GM23338 (cell line): ENCODE measurements at places on chromosomes 2 and 18. TPM values are rescaled to one million over a fixed set of nuclear protein-coding genes. Genes with fewer than 3 reads are reported as not detected.

Gene UGT1A7
- polyA plus RNA-seq, result not detected in 2 replicates

Gene DES
- polyA plus RNA-seq, result 1.0 and 1.3 TPM in 2 replicates

DNA sequence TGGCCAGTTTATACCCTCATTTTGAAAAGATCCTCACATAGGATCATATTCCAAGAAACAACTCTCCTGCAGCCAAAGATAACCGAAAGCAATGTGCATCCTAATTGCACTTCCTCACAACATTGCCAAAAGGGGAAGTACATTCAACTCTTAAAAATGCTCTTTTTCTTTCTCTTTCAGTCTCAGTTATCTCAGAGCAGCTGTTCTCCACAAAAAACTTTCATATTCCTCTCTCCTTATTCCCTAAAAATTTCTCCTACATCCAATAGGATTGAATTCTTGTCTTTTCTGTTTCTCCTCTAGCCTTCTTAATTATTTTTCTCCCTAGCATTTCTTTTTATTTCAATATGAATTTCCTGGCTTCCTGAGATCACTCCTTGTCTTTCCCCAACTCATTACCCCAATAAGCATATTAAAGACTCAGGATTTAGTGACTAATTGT, 7.4 kb upstream of the VRK2 start:
- no peaks in the 10 kb centered on the region for H3K36me3 ChIP-seq
- no peak overlapping the region for H3K27ac ChIP-seq
- no peaks in the 10 kb centered on the region for H3K27me3 ChIP-seq
- no peak overlapping the region for H3K4me3 ChIP-seq
- no peak for DNase-seq
- 0 out of 2 replicates have a peak, but pooled peaks cover 14% of the 10 kb centered on the region for H3K4me1 ChIP-seq

DNA sequence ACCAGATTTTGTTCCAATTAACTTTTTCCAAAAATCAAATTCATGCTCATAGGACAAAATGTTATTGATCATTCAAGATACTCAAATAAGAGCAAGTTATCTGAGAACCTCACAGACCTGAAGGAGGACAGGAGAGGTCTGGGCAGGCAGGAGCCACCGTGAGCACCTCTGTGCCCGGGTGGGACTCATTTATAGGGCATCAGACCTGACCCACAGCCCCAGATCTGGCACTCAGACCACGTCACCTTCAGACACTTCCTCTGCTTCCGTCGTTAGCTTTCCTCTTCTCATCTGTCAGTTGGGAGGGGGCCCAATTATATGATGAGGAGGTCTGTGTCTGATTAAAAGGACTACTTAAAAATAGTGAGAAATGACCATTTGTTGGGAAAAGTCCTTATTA, 169.4 kb downstream of the EIPR1 start:
- H3K4me1 ChIP-seq, result no peaks in the 10 kb centered on the region
- H3K27me3 ChIP-seq, result no peaks in the 10 kb centered on the region
- H3K36me3 ChIP-seq, result no peaks in the 10 kb centered on the region
- no peak for DNase-seq
- H3K27ac ChIP-seq, result no peak overlapping the region
- no peak overlapping the region for H3K4me3 ChIP-seq

GRCh38 chr18:54222922-54223567, 1.4 kb downstream of the MBD2 start:
- H3K27ac ChIP-seq, result no peak overlapping the region; the same call in 1 of the 2 replicates
- no peak for DNase-seq
- H3K36me3 ChIP-seq, result peaks cover 4% of the 10 kb centered on the region; the same call in 1 of the 2 replicates
- H3K4me3 ChIP-seq, result peak overlapping the region; percentile 71

DNA sequence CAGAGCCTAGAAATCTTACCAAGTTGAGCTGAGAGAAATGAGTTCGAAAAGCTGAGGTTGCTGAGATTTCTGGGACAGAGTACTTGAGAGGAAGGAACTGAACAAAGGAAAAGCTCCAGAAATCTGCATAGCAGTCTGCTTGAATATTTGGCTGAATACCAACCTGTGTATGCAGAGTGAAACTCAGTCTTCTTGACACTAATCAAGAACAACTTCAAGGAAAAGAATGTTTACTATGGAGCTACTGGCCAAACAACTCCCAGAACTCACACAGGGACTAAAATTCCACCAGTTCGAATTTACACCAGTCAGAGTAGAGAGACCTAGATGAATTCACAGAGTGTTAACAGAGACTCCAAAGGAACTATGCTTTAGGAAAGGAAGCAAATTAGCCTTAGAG, 66.5 kb downstream of the USP37 start:
- peaks cover 5% of the 10 kb centered on the region; the same call in 1 of the 2 replicates for H3K36me3 ChIP-seq
- peaks cover 7% of the 10 kb centered on the region; the same call in 1 of the 2 replicates for H3K4me1 ChIP-seq
- DNase-seq, result peak; percentile 73
- H3K4me3 ChIP-seq, result no peak overlapping the region
- peak overlapping the region; percentile 40 for H3K27ac ChIP-seq

Gene ACVR1
- polyA plus RNA-seq, result 8.9 and 9.2 TPM in 2 replicates

GRCh38 chr2:8216397-8216796, 465.5 kb upstream of the ID2 start:
- no peak for DNase-seq
- H3K36me3 ChIP-seq, result no peaks in the 10 kb centered on the region
- H3K27me3 ChIP-seq, result no peaks in the 10 kb centered on the region
- peaks cover 8% of the 10 kb centered on the region; the same call in 1 of the 2 replicates for H3K4me1 ChIP-seq
- H3K27ac ChIP-seq, result no peak overlapping the region

Gene GTF2A1L
- polyA plus RNA-seq, result 0.65 and 0.85 TPM in 2 replicates

DNA sequence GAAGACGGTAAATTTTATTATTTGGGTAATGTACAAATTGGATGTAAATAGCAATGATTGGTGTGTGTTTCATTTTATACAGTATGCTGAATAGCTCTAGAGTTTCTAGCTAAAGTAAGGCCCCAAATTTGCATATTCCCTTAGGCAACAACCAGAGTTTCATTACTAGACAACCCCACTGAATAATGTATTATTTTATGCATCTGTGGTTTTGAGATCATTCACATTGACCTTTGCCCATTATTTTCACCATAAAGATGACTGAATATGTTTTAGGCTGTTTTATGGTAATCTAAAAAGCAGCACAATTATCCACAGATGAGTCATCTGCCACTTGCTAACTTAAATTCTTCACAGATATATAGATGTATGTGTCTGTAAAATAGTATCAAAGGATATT, 44.5 kb upstream of the C2orf74 start:
- no peaks in the 10 kb centered on the region for H3K27me3 ChIP-seq
- H3K4me3 ChIP-seq, result no peak overlapping the region
- no peak overlapping the region for H3K27ac ChIP-seq

DNA sequence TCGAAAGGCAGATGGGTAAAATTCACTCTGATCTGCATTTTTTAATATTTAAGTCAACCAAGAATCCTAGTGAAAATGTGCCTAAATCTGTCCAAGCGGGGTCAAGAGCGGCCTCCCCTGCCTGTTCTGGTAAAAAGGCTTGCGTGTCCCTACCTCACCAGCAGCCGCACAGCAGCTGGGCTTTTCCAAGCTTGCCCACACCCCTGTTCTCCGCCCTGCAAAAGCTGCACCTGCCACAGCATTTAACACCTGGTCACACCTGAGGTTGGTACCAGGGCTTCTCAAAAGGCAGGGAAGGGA, 25.8 kb upstream of the TMEM182 start:
- H3K27me3 ChIP-seq, result no peaks in the 10 kb centered on the region
- H3K4me3 ChIP-seq, result peak overlapping the region; percentile 99
- H3K27ac ChIP-seq, result 0 out of 2 replicates have a peak overlapping the region, but pooled peaks have one; percentile 32
- H3K4me1 ChIP-seq, result peaks cover 10% of the 10 kb centered on the region

DNA sequence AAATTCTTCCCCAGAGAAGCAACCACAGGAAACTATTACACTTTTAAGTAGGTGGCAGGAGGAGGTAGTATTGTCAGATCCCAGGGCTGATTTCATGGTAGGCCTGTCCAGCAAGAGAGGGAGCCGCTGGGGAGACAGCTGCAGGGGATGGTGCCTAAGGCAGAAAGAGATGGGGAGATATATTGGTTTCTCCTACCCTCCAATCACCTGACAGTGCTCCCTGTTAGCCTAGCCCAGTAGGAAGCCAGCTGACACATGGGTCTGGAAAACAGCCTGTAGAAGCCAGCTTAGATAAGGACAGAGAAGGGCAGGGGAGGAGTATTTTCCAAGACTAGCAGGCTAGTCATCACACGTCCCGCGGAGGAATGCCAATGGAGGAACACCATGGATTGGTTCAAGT, 8.2 kb upstream of the SPOPL start:
- H3K27ac ChIP-seq, result no peak overlapping the region
- H3K36me3 ChIP-seq, result no peaks in the 10 kb centered on the region
- DNase-seq, result no peak
- no peak overlapping the region for H3K4me3 ChIP-seq

DNA sequence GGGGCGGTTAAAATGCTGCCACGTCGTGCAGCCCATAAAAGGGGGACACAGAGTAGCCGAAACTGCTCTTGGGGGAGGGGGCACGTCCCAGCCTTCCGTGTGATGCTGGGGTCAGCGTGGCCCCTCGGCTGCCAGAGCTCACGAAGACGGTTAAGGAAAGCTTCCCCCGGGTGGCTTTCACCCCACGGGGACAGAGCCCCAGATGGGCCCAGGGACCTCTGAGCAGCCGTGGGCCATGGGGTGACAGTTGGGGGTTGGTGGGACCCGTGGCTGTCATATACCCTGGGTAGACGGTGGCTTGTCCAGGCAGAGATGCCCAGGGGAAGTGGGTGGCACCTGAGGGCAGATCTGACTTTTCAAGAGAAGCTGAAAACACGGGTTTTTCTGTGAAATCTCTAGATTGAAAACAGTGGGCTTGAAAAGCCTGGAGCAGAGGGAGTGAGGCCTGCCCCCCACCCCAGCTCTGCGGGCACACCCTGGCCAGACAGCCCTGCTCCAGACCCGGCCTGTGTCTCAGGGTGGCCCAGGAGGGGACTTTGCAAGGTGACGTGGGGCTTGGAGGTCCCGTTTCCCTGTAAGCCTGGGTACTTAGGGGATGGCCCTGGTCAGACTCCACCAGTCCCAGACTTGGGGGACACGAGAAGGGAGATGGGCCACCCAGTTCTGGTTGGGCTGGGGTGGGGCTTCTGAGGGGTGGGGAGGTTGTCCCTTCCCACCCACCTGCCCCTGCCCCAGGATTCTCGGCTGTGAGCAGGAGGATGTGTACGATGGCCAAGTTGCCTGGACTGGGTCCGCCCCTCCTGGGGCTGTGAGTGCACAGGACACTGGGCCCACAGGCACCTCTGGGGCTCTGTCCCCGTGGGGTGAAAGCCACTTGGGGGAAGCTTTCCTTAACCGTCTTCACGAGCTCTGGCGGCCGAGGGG, 652 bp downstream of the NEU4 start:
- DNase-seq, result no peak
- no peaks in the 10 kb centered on the region for H3K36me3 ChIP-seq
- no peak overlapping the region for H3K4me3 ChIP-seq

Gene CCDC74A
- polyA plus RNA-seq, result 15.9 and 16.5 TPM in 2 replicates

- no peak for DNase-seq
- no peaks in the 10 kb centered on the region for H3K27me3 ChIP-seq
- H3K36me3 ChIP-seq, result no peaks in the 10 kb centered on the region
- no peak overlapping the region for H3K4me3 ChIP-seq
- H3K27ac ChIP-seq, result no peak overlapping the region
These were observed 197.5 kb downstream of the CDH20 start for GRCh38 chr18:61530681-61531080.

- no peak for DNase-seq
- H3K27ac ChIP-seq, result no peak overlapping the region
- peaks cover 14% of the 10 kb centered on the region; the same call in 1 of the 2 replicates for H3K36me3 ChIP-seq
- H3K4me1 ChIP-seq, result no peaks in the 10 kb centered on the region
- no peaks in the 10 kb centered on the region for H3K27me3 ChIP-seq
These were observed 205.2 kb upstream of the RGPD4 start for GRCh38 chr2:107621186-107622165.

Gene KCNG2
- polyA plus RNA-seq, result 0.13 TPM in 1 of 2 replicates, not detected in the other

- no peaks in the 10 kb centered on the region for H3K36me3 ChIP-seq
- no peaks in the 10 kb centered on the region for H3K4me1 ChIP-seq
- no peak overlapping the region for H3K27ac ChIP-seq
- no peaks in the 10 kb centered on the region for H3K27me3 ChIP-seq
- no peak overlapping the region for H3K4me3 ChIP-seq
These were observed 99.6 kb downstream of the SGPP2 start for GRCh38 chr2:222523783-222524544.
